ENCODE measurements at places on chromosomes 2 and 18.

DNA sequence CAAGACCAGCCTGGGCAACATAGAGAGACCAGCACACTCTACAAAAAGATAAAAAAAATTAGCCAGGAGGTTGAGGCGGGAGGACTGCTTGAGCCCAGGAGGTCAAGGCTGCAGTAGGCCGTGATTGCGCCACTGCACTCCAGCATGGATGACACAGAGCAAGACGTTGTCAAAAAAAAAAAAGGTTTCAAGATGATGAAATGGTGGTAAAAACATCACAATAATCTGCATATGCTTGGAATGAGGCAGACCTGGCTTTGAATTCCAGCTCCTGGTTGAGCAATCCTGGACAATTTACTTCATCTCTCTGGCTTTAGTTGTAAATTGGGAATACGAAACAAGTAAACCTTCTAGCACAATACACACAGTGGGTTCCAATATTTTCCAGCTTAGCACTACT lies 24.1 kb downstream of the USP40 start:
- DNase-seq: no peak

- DNase-seq: peak; percentile 8
Measured at GRCh38 chr18:74795751-74796150, 198.1 kb downstream of the ZNF407 start.

- no peak for DNase-seq
Measured at GRCh38 chr2:60596411-60596810, 43.0 kb upstream of the BCL11A start.

- peak; percentile 88 for DNase-seq
Measured at GRCh38 chr2:163345795-163346573, 389.8 kb downstream of the FIGN start.

DNA sequence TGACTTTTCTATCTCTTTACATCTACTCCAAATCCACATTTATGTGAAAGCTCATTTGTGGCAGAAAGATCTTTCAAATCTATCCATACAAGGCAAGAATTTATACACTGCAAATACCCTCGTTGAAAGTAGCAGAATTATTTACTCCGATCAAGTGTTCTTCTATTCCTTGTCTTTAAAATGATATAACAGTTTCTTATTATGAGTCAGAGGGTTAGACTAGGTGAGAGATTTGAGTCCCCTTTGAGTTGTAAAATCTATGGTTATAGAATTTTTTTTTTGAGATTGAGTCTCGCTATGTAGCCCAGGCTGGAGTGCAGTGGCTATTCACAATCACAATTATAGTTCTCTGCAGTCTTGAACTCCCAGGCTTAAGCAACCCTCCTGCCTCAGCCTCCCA lies 5.6 kb upstream of the GREB1 start:
- no peak for DNase-seq

DNA sequence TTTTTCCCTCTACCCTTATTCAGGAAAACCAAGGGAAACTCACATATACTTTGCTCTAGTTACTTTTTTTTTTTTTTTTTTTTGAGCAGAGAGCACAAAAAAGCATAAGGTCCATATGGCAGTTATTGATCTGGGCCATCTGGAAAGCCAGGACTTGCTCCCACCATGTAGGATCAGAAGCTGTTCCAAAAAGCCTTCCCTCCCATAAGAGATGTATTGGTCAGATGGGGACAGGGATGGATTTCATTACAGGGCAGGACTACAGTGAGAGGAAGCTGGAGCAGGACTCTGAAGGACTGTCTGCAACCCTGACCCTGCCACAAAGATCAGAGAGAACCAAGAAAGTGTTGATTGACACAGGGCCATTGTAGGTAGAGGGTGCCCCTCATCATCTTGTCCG lies 57.3 kb downstream of the NRP2 start:
- no peak for DNase-seq

DNA sequence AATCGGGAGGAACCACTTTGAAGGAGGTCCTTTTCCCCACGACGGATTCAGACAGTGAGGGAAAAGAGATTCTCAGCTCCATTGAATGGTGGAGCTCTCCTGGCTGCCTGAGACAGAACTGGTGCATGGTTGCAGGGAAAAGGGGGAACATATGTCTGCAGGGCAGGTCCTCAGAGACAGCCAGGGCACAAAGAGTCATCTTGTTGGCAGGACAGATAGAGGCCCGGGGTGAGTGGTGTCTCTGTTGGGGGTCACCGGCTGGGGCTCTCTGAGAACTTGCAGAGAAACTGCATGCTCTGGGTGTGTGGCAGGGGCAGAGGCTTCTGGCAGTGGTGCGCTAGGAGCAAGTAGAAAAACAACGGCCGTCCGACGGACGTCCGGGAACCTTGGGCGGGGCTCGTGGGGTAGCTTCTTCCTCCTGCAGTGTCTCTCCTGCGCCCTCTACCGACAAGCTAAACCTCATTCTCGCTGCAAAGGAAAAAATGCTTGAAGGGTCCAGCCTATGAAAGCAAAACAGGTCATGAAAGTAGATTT lies 94.3 kb downstream of the CDCA7 start:
- DNase-seq: peak; percentile 95

- DNase-seq: no peak
Measured at GRCh38 chr2:123916051-123916450, 109.0 kb upstream of the CNTNAP5 start.

DNA sequence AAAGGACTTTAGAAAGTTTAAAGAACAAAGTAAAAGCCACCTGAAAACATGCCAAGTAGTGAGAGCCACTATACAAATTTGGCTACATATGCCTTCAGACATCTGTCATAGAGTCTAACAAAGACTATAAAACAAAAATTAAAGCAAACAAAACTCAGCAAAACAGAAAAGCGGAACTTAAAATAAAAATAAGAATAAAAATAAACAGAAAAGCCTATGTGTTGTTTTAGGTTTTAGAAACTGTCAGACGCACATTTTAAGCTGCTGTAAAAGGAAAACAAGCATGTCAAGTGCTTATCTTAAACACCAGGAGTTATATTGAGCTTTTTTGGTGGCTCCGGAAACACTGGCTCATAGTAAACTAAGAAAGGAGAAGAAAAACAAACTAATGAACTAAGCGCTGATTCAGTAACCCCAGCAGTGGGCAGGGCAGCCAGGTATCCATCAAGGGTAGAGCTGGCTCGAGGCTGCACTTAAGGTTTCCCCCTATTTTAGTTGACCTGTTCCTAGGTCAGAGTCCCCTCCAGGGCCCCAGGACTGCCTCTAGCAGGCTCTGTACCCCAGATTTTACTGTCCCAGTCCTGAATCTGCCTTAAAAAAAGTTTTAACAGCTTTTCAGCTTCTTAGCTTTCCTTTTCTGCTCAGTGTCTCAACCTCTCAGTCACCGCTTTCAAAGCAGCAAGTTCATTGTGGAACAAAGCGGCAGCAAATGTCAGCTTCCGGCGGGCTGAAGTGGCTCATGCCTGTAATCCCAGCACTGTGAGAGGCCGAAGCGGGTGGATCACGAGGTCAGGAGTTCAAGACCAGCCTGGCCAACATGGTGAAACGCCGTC lies 15.4 kb upstream of the RMC1 start:
- peak; percentile 50 for DNase-seq

- no peak for DNase-seq
Measured at GRCh38 chr18:59571902-59572301, 125.3 kb downstream of the CCBE1 start.

DNA sequence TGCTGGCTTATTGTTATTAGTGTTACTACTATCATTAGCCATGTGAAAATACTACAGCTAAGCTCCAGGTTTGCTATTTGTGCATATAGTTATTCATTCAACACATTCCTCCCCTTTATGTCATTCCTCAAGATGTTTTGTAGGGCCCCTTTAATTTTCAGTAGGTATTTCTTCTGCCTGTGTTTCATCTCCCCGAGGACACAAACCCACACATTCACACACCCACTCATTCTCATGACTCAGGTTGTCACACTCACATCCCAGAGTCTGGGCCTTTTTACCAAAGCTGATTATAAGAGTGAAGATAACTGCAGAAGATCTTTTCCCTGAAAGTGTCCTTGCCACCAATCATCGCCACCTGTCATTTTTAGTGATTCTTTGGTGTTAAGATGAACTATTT lies 68.6 kb upstream of the SPOPL start:
- DNase-seq: no peak

DNA sequence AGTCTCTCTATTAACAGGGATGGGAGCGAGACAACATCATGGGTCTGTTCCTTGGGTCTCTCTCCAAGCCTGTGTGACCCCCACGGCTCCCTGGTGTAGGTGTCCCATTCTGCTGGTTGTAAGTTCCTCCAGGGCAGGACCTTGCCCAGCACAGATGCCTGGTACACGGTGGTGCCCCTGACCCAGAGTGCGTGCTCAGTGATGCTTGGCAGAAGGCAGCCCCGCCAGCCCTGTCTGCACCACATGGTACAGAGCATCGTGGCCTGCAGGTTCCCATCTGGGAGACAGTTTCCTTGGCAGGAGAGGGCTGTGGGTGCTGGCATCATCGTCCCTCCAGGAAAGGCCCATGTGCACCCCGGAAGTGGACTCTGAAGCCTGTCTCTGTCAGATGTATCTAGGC lies 249.0 kb downstream of the KLHL29 start:
- no peak for DNase-seq

- DNase-seq: no peak
Measured at GRCh38 chr2:164473021-164473420, 148.3 kb downstream of the GRB14 start.

DNA sequence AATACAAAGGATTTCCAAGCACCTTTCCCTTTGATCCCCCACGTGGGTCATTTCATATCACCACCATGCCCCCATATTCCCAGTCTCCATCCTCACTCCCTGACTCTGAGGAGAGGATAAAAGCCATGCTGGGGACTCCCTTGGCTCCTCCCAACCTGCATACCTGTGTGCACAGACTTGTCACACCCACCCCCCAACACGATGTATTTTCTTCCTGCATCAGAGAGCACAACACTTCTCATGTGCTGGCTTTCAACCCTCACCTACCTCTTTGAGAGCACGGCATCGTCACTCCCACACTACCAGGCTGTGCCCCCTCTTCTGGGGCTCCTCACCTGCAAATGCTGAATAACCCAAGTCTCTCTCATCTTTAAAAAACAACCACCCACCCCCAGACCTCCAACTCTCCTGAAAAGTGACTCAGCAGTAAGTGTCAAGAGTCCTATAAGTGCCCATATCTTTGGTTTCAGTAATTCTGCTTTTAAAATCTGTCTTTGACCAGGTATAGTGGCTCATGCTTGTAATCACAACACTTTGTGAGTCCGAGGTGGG lies 53.1 kb downstream of the AP1S3 start:
- no peak for DNase-seq

DNA sequence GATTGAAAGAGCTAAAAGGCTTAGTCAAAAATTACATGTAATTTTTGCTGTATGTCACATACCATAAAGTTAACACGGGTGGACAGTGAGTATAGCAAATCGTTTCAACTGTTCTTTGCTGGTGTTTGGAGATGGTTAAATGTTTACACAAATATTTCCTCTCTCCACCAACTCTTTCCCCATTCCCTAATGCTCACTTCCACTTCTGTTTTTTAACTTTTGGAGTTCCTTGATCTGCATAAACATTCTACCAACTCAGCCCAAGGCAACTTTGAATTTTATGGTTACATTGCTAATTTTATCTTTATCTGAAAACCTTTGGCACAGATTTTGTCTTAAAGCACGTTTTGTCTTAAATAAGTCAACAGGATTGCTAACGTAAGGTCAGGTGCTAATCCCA lies 1.9 kb upstream of the SPOPL start:
- no peak for DNase-seq

- DNase-seq: no peak
Measured at GRCh38 chr2:201769666-201770373, 10.9 kb downstream of the ALS2 start.

- DNase-seq: no peak
Measured at GRCh38 chr2:37568565-37568964, 102.9 kb downstream of the CDC42EP3 start.

DNA sequence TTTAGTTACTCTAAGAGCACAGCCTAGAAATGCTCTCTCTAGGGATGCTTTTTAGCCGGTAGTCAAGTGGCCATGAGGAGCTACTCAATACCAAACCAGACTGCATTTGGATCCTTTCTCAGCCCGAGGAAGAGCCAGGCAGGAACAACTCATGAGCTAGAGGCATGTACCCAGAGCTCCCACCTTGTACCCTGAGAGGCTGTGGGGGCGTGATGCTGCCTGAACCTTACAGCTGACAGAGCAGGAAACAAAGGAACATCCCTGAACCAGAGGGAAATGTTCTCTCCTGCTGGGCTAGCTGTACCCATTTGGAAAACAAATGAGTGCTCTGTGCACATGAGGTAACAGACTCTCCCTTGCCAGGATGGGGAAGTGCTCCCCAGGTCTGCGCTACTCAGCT lies 131.6 kb downstream of the OSR1 start:
- no peak for DNase-seq

DNA sequence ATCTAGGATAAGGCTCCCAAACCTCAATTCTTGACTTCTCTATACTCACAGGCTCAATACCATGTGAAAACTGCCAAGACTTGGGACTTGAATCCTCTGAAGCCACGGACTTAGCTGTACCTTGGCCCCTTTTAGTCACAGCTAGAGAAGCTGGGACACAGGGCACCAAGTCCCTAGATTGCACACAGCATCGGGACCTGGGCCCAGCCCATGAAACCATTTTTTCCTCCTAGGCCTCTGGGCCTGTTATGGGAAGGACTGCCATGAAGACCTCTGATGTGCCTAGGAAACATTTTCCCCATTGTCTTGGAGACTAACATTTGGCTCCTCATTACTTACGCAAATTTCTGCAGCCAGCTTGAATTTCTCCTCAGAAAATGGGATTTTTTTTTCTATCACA lies 1011.8 kb upstream of the DDX18 start:
- no peak for DNase-seq

GRCh38 chr2:10237392-10238321 lies 65.0 kb upstream of the HPCAL1 start:
- no peak for DNase-seq

DNA sequence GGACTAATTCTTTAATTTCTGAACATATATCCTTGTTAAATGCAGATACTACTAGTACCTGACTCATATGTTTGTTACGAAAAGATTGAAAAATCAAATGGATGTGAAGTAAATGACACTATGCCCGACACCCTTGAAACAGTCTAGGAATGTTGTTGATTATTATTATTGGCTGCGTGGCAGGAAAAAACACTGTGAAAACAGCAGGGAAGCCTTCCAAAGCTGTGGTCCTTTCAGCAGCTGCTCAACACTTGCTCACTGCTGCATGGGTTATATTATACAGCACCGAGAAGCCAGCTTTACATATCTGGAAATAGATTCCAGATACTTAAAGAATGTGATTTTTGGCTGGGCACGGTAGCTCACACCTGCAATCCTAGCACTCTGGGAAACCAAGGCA lies 26.5 kb downstream of the CRYGD start:
- no peak for DNase-seq

GRCh38 chr2:150207979-150208378 lies 279.5 kb downstream of the RND3 start:
- no peak for DNase-seq

- DNase-seq: peak; percentile 93
Measured at GRCh38 chr2:119352357-119352756, 14.3 kb downstream of the C2orf76 start.

DNA sequence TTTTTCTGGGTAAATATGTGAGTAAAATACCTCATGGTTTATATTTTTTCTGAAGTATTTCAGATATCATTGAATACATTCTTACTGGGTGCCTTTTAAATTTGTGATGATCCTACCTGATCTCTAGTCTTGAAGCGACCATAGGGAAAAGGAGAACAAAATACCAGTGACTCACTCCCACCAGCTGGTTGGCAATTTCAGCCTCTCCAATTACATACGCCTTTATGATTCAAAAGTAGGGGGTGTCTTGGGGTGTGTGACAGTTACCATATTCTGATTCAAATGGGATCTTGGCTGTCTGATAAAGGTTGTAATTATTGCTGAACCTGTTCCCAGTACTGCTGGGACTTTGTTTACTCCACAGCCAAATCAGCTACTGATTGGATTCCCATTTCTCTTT lies 175.9 kb upstream of the NXPH2 start:
- DNase-seq: no peak

GRCh38 chr2:241289597-241289996 lies 25.9 kb downstream of the HDLBP start:
- DNase-seq: no peak

Measured in NAMALWA (cell line).